Left cardiac atrium (tissue), 4 donors: ENCODE measurements at places on chromosomes 4 and X.
A peak's percentile ranks its signal among the peaks of the same experiment; 100 is the strongest.

GRCh38 chr4:111650146-111650545 lies 495.1 kb upstream of the FAM241A start:
- no peak for DNase-seq

GRCh38 chr4:109266891-109267290 lies 35.6 kb downstream of the COL25A1 start:
- no peak for DNase-seq

- DNase-seq = no peak
These were observed 739 bp downstream of the GAK start for GRCh38 chr4:931194-931959.

DNA sequence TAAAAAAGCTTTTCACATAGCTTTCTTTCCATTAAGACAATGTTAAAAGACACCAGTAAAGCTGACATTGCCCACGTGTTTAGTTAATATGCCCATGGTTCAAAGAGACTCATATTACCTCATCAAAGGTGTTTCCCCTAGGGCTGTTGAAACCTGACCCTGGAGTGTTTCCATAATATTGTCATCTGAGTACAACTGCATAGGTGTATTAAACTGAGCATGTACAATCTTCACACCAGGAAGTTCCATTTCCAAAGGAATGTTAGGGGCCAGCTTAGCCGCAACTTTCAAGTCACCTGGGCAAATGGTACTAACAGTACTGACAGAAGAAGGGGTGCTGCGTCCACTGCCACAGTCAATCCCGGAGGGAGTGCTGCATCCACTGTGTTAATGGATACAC lies 27.1 kb downstream of the PDLIM3 start:
- no peak for DNase-seq

DNA sequence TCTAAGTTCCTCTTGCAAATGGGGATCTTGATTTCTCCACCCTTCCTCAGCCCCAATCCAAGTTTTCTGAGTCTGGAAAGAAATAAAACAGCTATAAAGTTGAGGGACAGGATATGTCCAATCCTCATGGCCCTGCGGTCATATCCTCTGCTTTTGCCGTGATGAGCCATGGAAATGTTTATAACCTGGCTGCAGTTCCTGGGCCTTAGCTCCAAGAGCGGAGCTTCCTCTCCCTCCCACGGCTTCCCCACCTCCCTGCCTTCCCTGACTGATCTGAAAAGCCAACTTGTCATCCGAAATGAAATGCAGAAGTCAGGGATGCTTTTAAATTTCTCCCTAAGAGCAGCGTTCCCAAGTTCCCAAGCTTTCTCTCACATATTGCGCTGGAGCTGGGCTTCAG lies 221.5 kb upstream of the SFRP2 start:
- no peak for DNase-seq

DNA sequence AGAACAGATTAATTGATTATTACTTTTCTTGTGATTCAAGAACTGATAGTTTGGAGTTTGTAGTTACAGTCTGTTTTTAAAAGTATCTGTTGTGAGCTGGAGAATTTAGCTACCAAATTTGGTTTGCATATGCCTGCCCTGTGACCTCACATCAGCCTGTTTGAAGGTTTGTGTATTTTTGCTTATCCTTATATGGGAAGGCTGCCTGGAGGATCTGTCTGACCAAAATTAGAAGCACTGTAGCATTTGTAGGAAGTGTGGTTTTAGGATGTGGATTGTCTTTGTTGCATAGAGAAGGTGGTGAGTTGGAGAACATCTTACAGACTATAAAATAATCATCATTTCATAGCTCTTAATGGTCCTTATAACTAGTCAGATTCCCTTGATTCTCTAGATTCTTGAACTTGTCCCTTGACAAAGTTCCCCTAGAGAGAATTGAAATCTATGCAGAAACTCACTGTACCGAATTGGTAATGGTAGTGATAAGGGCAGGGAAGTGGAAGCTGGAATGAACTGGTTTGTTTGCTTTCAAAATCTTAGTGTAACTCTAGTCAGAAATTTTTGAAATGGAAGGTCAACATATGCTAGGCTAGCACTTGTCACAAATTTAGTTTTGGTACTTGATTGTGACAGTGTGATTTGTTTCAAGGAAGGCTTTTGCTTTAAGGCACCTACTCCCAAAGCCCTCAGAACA lies 57.3 kb downstream of the SH3BGRL start:
- no peak for DNase-seq

DNA sequence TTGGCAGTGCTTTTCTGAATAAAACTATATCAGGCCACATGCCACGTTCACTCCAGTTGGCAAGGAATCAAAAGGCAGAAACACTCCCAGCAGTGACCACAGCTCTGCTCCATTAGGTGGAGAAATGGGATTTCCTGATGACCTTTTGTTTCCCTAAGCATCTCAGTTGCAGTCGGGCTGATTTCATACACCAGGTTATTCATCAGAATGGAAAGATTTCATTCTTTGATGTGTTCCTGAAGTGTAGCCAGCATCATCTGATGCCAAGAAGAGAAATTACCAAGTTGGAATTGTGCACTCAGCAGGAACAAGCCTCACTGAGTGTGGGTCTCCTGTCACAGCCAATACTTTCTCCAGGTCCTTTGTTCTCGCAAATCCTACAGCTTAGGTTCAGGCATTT lies 193.7 kb downstream of the SPATA18 start:
- no peak for DNase-seq

DNA sequence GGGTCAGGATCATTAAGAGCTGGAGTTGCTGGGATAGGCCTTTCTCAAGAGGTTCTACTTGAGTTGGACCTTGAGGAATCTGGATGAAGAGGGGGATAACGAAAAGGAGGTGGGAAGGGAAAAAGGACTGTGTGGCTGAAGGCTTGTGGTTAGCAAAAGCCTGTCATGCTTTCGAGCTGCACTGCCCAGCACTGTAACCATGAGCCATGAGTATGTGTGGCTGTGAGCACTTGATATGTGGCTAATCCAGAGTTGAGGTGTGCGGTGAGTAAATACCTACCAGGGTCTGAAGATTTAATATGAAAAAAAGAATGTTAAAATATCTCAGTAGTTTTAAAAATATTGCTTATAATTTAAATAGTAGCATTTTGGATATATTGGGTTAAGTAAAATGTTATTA lies 11.4 kb downstream of the TMEM165 start:
- no peak for DNase-seq

- DNase-seq = peak; percentile 22
These were observed 2.9 kb downstream of the EDA start for GRCh38 chrX:69618803-69619202.

DNA sequence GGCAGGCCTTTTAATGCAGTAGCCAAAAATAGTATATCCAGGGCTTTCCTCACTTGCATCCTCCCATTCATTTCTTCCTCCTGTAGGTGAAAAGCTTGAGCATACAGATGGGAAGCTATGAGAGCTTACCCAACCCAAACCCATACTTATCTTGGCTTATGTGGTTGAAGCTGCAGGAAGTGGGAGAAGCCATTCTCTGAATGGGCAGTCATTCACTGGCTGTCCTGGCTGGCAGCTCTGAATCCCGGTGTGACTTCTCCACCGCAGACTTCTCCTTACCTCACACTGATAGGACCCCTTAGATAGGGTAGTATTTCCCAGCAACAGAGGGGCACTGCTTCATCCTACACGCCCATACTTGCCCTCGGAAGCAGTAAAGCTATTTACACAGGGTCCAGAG lies 125.4 kb downstream of the AMMECR1 start:
- no peak for DNase-seq

DNA sequence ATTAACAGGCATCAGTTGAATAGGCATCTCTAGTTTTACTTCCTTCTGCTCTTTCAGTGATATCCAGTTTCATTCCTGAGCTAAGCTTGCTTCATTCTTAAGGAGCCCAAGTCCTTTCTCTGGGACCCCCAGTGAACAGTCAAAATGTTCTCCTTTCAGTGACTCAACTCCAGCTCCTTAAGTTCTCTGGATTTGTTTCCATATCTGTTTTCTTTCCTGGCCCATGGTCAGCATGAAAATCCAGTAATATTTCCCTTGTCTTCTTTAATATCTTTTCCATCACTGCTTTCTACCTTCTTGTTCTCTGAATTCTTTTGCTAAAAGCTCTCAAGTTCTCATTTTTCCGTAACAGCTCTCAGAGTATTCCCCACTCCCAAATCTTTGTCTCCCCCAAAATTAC lies 25.5 kb downstream of the ADGRL3 start:
- no peak for DNase-seq

GRCh38 chr4:56637791-56638190 lies 43.3 kb downstream of the HOPX start:
- DNase-seq = no peak

GRCh38 chrX:137563681-137564651 lies 2.0 kb upstream of the ZIC3 start:
- DNase-seq = no peak

GRCh38 chr4:52051615-52052474 lies 741 bp downstream of the SPATA18 start:
- DNase-seq = peak; percentile 85

DNA sequence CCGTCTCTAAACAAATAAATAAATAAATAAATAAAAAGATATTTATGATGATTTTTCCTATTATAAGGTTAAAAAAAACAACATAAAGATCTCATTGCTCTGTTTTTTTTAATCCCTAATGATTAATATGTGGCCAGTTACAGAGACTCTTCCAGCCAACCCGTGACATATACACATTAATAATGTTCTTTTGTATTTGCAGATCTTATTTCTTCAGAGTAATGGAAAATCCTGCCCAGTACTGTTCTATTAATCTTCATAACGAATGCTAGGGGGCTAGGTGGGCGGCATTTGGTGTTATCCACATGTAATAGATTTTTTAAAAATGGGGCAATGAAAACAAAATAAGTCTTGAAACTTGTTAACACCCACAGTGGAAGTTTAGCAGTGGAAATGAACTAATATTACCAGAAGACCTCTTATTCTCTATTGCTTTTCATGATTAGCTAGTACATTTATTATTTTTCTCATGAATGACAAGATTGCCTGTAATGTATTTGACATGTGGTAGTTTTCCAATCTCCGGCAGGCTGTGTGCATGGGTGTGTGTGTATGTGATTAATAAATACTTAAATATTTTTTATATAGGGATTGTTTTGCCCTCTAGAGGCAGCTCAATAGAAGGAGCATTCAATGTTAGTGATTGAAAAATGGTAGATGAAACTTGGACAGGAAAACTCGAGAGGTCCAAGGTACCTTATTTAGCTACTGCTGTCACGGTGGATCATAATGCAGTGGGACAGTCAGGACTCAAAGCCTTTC lies 457.4 kb downstream of the IL1RAPL1 start:
- DNase-seq = no peak

- DNase-seq = no peak
These were observed 102.5 kb downstream of the EFNB1 start for GRCh38 chrX:68931345-68931744.

DNA sequence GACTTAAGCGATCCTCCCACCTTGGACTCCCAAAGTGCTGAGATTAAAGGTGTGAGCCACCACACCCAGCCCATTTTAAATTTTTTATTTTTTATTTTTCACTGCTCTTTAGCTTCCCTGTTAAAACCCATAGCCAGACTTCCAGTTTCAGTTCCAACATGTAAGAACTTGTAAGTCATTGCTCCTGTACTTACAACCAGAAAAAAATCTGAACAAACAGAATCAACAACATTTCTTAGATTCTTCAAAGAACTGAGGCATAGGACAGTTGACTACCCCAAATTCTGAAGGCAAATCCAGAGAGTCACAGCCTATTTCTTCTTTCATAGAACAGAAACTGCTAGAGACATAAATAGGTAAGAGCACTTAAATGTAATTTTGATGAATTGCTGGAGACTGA lies 8.1 kb downstream of the GPRASP3 start:
- no peak for DNase-seq

GRCh38 chrX:48083212-48083611 lies 11.8 kb upstream of the ZNF630 start:
- DNase-seq = peak; percentile 30

- DNase-seq = no peak
These were observed 10.2 kb upstream of the ZNF718 start for GRCh38 chr4:114149-114548.

DNA sequence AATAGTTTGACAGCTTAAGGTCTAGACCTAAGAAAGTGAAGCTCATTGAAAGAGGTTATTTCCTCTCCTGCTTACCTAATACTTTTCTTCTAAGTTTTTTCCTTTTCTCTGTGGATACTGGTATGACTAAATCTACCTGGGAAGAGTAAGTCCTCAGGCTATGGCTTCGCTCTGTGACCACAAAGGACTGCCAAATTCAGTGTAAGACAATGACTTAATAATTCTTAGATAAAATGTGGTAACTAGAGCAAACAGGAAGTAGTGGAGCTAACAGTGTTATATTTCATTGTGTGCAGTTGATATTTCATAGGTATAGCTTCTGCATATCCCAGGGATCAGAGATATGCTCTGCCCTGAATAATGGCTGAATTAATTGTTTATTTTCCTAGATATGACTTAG lies 418.9 kb downstream of the CCSER1 start:
- no peak for DNase-seq

DNA sequence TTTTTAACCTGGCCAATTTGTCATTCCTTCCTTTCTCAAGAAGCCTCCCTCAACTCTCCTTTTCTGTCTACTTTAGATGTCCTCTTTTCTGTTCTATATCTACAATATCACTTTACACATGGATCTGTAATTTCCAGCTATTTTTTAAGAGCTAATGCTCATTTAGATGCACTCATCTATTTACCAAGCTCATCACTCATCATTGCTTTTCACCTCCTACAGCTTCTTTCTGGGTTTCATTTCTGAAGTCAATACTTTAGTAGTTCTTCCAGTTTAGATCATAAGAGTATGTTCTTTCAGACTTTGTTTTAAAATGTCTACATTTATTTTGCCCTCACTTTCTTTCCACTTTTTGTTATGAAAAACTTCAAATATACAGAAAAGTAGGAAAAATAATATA lies 466.9 kb downstream of the MID1IP1 start:
- no peak for DNase-seq

- no peak for DNase-seq
These were observed 819.3 kb downstream of the PCDH7 start for GRCh38 chr4:31539284-31540069.

- DNase-seq = no peak
These were observed 71.6 kb downstream of the FAM114A1 start for GRCh38 chr4:38939165-38939564.

DNA sequence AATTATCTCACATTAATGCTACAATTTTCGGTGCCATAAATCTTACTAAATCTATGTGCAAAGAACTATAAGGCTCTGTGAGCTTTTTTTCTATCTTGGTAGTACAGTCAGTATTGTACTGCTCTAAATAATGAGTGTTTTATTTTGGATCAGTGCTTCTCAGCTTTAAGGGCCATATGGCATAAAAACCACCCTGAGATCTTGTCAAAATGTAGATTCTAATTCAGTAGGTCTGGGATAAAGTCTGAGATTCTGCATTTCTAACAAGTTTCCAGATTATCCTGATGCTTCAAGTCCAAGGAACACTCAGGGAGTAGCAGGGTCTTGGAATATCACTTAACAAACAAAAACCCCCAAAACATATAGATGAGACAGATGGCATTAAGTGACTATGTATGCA lies 486.5 kb downstream of the GRXCR1 start:
- DNase-seq = no peak
